Ovary (tissue), 10 donors: ENCODE measurements at places on chromosomes 11 and 22. TPM values are rescaled to one million over a fixed set of nuclear protein-coding genes. Genes with fewer than 3 reads are reported as not detected.
A peak's percentile ranks its signal among the peaks of the same experiment; 100 is the strongest.

DNA sequence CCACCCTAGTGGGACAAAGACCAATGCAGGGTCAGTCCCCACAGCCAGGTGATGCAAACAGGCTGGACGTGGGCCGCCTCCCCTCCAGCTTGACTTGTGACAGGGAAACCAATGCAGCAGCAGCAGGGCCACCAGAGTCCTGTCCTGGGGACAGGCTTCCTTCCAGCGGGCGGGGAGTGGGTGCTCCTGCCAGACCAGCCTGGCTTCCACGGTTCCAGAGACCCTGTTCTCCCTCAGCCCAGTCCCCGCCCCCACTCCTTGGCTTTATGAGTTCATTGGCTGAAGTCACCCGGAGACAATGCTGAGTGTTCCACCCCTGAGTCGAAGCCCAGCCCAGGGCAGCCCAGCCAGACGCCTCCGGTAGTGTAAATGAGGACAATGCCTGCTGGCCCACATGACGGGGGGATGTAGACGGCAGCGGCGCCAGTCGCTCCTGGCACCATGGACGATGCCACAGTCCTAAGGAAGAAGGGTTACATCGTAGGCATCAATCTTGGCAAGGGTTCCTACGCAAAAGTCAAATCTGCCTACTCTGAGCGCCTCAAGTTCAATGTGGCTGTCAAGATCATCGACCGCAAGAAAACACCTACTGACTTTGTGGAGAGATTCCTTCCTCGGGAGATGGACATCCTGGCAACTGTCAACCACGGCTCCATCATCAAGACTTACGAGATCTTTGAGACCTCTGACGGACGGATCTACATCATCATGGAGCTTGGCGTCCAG lies at the start of gene TSSK2:
Gene TSSK2 (plus strand): TSS at position 350 of the 726 bp plus-strand sequence. CDS start 92 bp downstream, at position 442.
- no peak within 1 kb of the TSS for H3K4me3 ChIP-seq
- H3K27ac ChIP-seq, result no peak within 1 kb of the TSS
- H3K4me1 ChIP-seq, result no peaks in the 10 kb centered on the region
- H3K27me3 ChIP-seq, result no peaks in the 10 kb centered on the region
- no peak for DNase-seq
- H3K36me3 ChIP-seq, result no peaks in the 10 kb centered on the region

- H3K27ac ChIP-seq, result peak within 1 kb of the TSS; percentile 90
- peak; percentile 95 for DNase-seq
- peak within 1 kb of the TSS; percentile 67 for H3K4me3 ChIP-seq
- H3K36me3 ChIP-seq, result no peaks in the 10 kb centered on the region
- peaks cover 32% of the 10 kb centered on the region for H3K4me1 ChIP-seq
Observed at GRCh38 chr11:69013009-69013951, at the start of gene MRGPRF. Gene MRGPRF (minus strand): TSS chr11:69013246. CDS start chr11:69009901, 3,345 bp downstream.

GRCh38 chr11:72084965-72085364 lies 4.3 kb downstream of the LRRC51 start:
- H3K27ac ChIP-seq, result no peak overlapping the region
- no peaks in the 10 kb centered on the region for H3K36me3 ChIP-seq
- no peak overlapping the region for H3K4me3 ChIP-seq
- no peaks in the 10 kb centered on the region for H3K27me3 ChIP-seq
- no peak for DNase-seq

DNA sequence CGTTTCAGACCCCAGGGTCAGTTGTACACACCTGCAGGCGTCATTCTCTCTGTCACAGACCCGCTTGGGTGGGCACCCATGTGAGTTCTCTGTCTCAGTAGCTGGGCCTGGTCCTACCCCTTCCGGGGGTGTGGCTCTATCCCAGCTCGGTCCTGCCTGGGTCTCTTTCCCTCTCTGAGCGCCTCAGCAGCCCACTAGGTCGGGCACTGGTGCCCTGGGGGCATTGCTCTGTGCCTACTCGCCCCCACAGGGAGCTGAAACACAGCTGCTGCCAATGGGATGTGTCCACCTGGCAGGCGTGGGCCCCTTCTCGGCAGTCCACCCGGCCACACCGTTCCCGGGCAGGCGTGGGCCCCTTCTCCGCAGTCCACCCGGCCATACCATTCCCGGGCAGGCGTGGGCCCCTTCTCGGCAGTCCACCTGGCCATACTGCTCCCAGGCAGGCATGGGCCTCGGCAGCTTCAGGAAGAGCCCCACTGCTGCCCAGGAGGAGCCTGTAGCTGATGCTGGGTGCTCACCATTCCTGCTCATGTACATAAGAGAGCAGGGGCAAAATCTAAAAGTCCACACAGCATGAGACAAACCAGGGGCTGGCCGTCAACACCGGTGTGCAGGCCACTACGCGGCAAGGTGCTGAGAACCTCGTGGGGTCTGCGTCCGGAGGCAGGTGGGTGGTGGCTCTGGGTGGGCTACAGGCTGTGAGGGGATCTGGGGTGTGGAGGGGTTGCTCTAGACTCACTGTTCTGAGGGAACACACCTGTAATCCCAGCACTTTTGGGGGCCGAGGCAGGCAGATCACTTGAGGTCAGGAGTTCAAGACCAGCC lies 12.3 kb downstream of the MLC1 start:
- DNase-seq, result no peak
- no peak overlapping the region for H3K27ac ChIP-seq
- no peaks in the 10 kb centered on the region for H3K36me3 ChIP-seq
- no peaks in the 10 kb centered on the region for H3K4me1 ChIP-seq
- no peak overlapping the region for H3K4me3 ChIP-seq

- H3K36me3 ChIP-seq, result no peaks in the 10 kb centered on the region
- peak overlapping the region; percentile 7 for H3K27ac ChIP-seq
- H3K4me1 ChIP-seq, result peaks cover 23% of the 10 kb centered on the region
- no peak overlapping the region for H3K4me3 ChIP-seq
Observed at GRCh38 chr11:77081976-77082836, 15.4 kb downstream of the CAPN5 start.

DNA sequence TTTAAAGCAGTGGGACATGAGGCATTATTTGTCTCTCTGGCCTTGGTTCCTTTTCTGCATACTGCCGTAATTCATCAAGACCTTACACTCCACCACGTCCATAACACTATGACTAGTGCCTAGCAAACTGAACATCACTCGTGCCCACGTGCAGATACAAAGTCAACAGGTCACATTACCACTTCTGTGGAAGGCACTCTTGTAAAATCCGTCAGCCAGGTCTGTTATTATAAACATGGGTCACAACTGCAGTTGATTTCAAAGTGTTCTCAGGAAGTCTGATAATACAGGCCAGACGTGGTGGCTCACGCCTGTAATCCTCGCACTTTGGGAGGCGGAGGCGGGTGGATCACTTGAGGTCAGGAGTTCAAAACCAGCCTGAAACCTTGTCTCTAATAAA lies 14.1 kb downstream of the VSIG10L2 start:
- no peaks in the 10 kb centered on the region for H3K4me1 ChIP-seq
- H3K27ac ChIP-seq, result no peak overlapping the region
- no peaks in the 10 kb centered on the region for H3K36me3 ChIP-seq
- H3K4me3 ChIP-seq, result no peak overlapping the region
- H3K27me3 ChIP-seq, result no peaks in the 10 kb centered on the region
- no peak for DNase-seq

DNA sequence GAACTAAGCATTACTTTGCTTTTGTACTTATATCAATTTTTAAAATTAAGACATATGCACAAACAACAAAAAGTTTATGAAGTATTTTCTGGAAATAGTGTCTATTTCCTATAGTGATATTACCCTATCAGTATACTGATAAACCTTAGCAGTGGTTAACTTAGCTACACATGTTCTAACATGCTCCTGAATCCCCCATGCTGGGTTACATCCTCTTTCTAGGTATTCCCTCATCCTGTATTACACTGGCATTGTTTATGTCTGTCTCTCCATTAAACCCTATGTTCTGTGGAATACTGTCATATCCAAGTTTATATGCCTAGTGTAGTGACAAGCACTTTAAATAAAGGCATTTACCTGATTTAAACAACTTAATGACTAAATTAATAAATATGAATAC lies 1.8 kb upstream of the FAR1 start:
- H3K4me3 ChIP-seq, result no peak overlapping the region
- H3K4me1 ChIP-seq, result peaks cover 4% of the 10 kb centered on the region
- H3K27ac ChIP-seq, result no peak overlapping the region
- no peaks in the 10 kb centered on the region for H3K27me3 ChIP-seq
- no peaks in the 10 kb centered on the region for H3K36me3 ChIP-seq
- no peak for DNase-seq

- H3K27ac ChIP-seq, result no peak overlapping the region
- no peak for DNase-seq
- H3K27me3 ChIP-seq, result no peaks in the 10 kb centered on the region
- H3K4me1 ChIP-seq, result peaks cover 2% of the 10 kb centered on the region
- no peaks in the 10 kb centered on the region for H3K36me3 ChIP-seq
- H3K4me3 ChIP-seq, result no peak overlapping the region
Observed at GRCh38 chr11:15179167-15179566, 64.4 kb downstream of the INSC start.

GRCh38 chr11:70252844-70253243 lies 17.6 kb upstream of the PPFIA1 start:
- no peak overlapping the region for H3K4me3 ChIP-seq
- H3K36me3 ChIP-seq, result no peaks in the 10 kb centered on the region
- no peak for DNase-seq

DNA sequence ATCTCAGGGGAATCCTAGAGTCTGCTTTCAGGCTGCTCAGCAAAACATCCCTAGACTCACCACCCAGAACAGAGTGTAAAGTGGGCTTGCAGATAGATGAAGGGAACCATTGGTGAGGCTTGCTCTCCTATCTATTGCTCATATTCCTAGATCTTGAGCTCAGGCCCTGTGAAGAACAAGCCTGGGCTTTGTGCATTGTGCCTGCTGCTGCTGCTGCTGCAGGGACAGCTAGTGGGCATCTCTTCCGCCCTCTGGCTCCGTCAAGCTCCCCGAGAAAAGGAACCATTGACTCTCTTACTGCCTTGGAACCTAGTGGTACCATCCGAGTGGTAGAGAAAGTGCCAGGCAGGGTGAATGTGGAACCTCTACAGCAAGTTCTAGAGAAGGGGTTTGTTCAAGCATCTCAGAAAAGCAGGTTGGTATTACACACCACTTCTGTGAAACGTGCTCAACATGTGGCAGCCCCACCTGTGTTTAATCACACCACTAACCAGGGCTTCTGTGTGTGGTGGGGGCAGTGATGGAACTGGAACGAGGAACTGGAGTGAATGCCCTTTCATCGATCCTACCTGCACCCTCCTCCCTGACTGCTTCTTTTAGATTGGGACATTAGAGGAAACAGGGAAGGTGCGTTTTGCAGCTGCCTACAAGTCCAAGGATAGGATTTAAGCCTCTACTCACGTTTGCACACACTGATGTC lies 4.4 kb downstream of the BACE1-AS start:
- H3K27ac ChIP-seq, result no peak overlapping the region
- H3K4me3 ChIP-seq, result no peak overlapping the region
- H3K27me3 ChIP-seq, result no peaks in the 10 kb centered on the region
- peaks cover 11% of the 10 kb centered on the region for H3K4me1 ChIP-seq
- H3K36me3 ChIP-seq, result no peaks in the 10 kb centered on the region

DNA sequence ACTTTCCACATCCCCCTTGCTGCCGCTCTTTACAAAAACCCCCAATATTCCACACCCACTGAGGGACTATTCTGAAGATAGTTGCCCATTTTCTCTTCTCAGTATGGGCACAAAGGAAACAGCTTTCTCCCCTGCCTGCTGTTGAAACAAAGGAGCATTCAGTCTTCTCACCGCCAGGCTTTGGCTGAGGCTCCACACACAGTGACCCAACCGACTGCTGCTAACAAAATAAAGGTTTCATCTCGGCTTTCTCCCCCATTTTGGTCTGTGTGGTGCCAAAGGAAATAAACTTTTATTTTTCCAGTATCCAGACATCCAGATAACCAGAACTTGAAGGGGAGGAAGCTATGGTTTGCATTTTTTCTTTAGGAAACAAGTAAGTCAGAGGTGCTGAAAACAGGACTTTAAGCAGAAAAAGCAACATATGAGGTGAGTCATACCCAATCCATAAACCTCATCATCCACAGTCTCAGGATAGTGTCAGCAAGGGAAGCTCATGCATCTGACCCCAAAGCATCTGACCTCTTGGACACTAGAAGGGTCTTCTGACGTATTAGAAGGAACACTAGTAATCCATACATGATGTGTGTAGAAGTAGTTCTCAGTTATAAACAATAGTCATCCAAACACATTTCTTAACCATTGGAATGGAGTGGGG lies 6.4 kb downstream of the CLMP start:
- peaks cover 5% of the 10 kb centered on the region for H3K4me1 ChIP-seq
- no peak overlapping the region for H3K4me3 ChIP-seq
- H3K27ac ChIP-seq, result peak overlapping the region; percentile 44
- no peaks in the 10 kb centered on the region for H3K36me3 ChIP-seq
- DNase-seq, result no peak

GRCh38 chr11:111733611-111734088 lies 32.5 kb downstream of the PPP2R1B start:
- no peaks in the 10 kb centered on the region for H3K27me3 ChIP-seq
- H3K4me3 ChIP-seq, result no peak overlapping the region
- peaks cover 70% of the 10 kb centered on the region for H3K4me1 ChIP-seq
- H3K36me3 ChIP-seq, result no peaks in the 10 kb centered on the region
- no peak for DNase-seq

- DNase-seq, result no peak
- H3K27ac ChIP-seq, result no peak overlapping the region
- no peaks in the 10 kb centered on the region for H3K27me3 ChIP-seq
- no peaks in the 10 kb centered on the region for H3K4me1 ChIP-seq
- no peak overlapping the region for H3K4me3 ChIP-seq
- H3K36me3 ChIP-seq, result no peaks in the 10 kb centered on the region
Observed at GRCh38 chr11:7686761-7687160, 13.5 kb upstream of the CYB5R2 start.

DNA sequence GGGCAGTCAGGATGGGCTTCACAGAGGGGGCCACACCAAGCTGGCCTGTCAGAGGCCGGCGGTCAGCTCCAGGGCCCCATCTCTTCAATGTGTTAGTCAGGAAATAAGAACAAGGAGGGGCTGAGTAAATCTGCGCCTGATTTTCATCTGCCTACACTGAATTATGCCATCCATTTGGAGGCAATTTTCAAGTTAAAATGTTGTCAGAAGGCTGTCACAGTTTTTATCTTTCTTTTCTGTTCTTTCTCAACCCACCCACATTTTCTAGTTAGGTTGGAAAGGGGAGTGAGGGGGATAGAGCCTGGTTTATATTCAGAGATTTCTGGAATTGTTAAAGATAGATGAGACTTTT lies 18.8 kb downstream of the ADORA2A start:
- H3K27ac ChIP-seq, result no peak overlapping the region
- no peak for DNase-seq
- no peaks in the 10 kb centered on the region for H3K36me3 ChIP-seq
- no peak overlapping the region for H3K4me3 ChIP-seq
- H3K27me3 ChIP-seq, result no peaks in the 10 kb centered on the region

DNA sequence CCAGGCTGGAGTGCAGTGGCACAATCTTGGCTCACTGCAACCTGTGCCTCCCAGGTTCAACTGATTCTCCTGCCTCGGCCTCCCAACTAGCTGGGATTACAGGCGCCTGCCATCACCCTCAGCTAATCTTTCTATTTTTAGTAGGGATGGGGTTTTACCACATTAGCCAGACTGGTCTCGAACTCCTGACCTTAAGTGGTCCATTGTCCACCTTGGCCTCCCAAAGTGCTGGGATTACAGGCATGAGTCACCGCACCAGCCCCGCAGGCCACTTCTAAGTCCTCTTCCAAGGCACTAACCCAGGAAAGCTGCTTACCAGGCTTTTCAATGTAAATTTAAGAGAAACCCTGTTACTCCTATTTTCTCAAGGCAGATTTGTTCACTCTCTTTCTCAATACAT lies 50.4 kb downstream of the DENND5A start:
- H3K27me3 ChIP-seq, result no peaks in the 10 kb centered on the region
- H3K27ac ChIP-seq, result no peak overlapping the region
- no peak overlapping the region for H3K4me3 ChIP-seq

Gene PHOX2A
- not detected for total RNA-seq

Gene PRPF19
- total RNA-seq, result 60.0 TPM

Gene INS
- not detected for total RNA-seq

Gene ZP1
- not detected for total RNA-seq

Gene CPT1A
- total RNA-seq, result 47.8 TPM

Gene LSP1
- total RNA-seq, result 3.5 TPM

Gene RAC2
- 18.4 TPM for total RNA-seq

Gene CASP1
- total RNA-seq, result 13.7 TPM
